ENCODE measurements at places on chromosomes 2 and 18.

- no peak for DNase-seq
Measured at GRCh38 chr2:27408601-27409320, 630 bp downstream of the PPM1G start.

- no peak for DNase-seq
Measured at GRCh38 chr18:48021273-48021914, 90.9 kb upstream of the SMAD2 start.

GRCh38 chr2:187552828-187553681 is 1.2 kb downstream of the TFPI start:
- DNase-seq = no peak

DNA sequence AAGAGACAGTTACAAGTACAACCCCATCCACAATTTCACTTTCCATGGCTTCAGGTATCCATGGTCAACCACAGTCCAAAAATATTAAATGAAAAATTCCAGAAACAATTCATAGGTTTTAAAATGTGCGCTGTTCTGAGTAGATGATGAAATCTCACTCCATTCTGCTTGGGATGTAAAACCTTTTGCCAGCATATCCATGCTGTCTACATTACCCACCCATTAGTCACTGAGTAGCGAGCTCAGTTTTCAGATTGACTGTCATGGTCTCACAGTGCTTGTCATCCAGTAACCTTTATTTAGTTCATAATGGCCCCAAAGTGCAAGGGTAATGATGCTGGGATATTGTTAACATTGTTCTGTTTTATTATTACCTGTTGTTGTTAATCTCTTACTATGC is 40.5 kb downstream of the SMAD4 start:
- no peak for DNase-seq

GRCh38 chr2:132636346-132636745 is 33.7 kb downstream of the LYPD1 start:
- no peak for DNase-seq

DNA sequence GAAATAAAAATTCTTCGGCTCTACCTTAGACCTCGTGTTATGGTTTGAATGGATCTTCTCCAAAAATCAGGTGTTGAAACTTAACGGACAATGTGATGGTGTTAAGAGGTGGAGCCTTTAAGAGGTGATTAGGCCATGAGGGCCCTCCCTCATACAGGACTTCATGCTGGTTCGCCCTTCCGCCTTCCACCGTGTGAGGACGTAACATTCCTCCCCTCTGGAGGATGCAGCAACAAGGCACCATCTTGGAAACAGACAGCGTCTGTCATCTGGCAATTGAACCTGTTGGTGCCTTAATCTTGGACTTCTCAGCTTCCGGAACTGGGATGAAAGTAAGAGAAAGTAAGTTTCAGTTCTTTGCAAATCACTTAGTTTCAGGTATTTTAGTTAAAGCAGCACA is 126.3 kb upstream of the SPRED2 start:
- no peak for DNase-seq

GRCh38 chr2:10658914-10659257 is 30.9 kb downstream of the NOL10 start:
- no peak for DNase-seq

- no peak for DNase-seq
Measured at GRCh38 chr2:58064086-58064485, 17.5 kb downstream of the VRK2 start.

DNA sequence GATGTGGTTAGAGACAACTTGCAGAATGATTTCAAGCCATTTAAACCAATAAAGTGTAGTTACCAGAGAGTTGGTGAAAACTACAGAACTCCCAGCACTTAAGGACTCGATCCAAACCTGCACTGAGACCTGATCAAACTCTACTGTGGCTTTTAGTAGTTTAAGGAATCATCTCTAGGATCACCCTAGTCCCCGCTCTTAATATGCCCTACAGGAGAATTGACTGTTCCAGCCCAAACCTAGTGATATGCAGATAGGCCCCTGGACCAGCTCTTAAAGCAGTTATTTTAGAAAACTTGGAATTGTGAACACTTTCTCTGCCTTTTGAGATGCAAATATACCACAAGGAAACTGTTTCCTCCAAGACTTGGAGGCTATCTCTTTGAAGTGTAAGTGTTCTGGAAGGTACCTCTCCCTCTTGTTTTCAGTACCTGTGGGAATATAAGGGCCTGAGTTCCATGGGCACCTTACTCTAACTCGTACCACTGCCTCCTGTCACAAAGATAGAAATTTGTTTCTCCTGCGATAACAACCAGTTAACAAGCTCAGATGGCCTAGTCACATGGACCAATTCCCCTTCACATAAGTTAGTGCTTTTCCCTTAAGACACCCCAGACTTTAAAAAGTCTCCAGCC is 1367.2 kb upstream of the SLC39A10 start:
- no peak for DNase-seq

GRCh38 chr2:64873472-64873924 is 115.7 kb upstream of the SLC1A4 start:
- DNase-seq = peak; percentile 49

Data from globus pallidus (tissue), 1 donor.